ENCODE measurements at places on chromosomes 2 and 18.

DNA sequence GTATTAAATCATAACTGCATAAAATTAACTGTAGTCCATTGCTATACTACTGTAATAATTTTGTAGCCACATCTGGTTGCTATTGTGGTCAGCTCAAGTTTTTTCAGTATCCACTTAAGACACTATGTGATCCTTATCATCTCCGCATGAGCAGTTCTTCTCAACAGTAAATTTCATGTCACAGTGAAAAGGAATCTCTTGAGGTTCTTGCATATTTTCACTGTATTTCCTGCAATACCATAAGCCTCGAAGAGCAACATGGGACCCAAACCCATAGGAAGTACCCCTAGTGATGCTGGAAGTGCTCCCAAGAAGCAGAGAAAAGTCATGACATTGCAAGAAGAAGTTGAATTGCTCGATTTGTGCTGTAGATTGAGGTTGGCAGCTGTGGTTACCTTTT is 86.7 kb downstream of the LDLRAD4 start:
- no peak for DNase-seq

GRCh38 chr2:239609607-239610310 is 208.9 kb upstream of the HDAC4 start:
- DNase-seq, result no peak

GRCh38 chr2:128260239-128261138 is 58.2 kb downstream of the HS6ST1 start:
- peak; percentile 92 for DNase-seq

- no peak for DNase-seq
Observed at GRCh38 chr18:72692595-72692994, 148.5 kb upstream of the CBLN2 start.

- no peak for DNase-seq
Observed at GRCh38 chr2:177930916-177931315, 141.7 kb downstream of the PDE11A start.

Data from astrocyte (in vitro differentiated cells and primary cell).